ENCODE measurements at places on chromosomes 4 and X. TPM values are rescaled to one million over a fixed set of nuclear protein-coding genes. Genes with fewer than 3 reads are reported as not detected.

The PTCHD1 gene
- 0.46 TPM for polyA plus RNA-seq

The RASSF6 gene
- polyA plus RNA-seq: 6.6 TPM

GRCh38 chrX:123454712-123455431 lies 270.8 kb downstream of the GRIA3 start:
- DNase-seq: no peak

DNA sequence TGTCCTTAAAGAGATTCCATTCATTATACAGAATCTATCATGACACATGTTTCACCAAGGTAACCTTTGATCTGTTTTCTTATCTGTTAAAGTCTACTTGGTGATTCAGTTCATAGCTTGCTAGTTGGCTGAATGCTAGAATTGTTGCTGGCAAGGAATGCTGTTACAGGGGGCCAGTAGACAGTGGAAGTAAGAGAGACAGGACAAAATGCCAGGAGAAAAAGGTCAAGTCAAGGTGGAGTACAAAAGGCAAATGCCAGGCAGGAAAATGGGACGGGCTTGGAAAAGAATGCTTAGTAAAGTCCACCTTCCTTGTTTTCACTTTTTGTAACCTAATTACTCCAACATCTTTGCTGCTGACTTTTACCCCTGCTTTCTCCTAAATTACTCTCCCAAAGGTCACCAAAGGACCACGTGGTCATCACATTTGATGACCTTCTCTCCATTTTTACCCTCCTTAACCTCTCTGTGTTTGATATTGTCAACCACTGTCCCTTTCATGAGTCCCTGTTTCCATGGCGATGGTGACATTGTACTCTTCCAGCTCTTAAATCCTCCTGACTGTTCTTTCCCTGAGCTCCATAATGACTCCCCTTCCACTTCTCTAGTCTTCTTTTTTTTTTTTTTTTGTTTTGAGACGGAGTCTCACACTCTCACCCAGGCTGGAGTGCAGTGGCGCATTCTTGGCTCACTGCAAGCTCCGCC lies 24.5 kb upstream of the TAPT1 start:
- no peak for DNase-seq

DNA sequence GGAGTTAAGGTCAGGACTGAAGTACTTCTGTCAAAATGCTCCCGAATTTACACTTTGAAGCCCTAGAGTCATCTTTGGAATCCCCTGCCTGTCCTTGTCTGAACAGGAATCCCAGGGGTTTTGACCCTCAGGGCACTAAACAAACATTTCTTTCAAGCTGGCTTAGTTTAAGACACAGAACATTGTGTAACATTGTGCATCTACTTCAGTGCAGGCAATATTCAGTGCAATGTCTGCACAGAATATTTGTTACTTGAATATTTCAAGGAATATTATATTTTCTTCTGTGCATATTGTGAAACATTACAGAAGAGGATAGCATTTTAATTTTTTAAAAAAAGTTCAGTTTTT lies 763.4 kb downstream of the PCDH18 start:
- no peak for DNase-seq

DNA sequence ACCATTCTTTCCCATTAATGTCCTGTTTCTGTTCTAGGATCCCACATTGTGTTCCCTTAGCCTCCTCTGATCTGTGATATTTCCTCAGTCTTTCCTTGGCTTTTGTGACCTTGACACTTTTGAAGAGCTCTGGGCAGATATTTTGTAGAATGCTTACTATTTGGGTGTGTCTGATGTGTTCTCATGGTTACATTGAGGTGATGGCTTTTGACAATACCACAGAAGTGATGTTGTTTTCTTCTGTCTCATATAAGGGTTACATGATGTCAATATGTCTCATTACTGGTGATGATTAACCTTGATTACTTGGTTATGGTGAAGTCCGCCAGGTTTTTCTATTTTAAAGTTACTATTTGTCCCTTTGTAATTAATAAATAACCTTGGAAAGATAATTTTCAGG lies 183.7 kb downstream of the SOWAHB start:
- no peak for DNase-seq

GRCh38 chr4:159925770-159926169 lies 822.9 kb downstream of the RAPGEF2 start:
- DNase-seq: no peak

DNA sequence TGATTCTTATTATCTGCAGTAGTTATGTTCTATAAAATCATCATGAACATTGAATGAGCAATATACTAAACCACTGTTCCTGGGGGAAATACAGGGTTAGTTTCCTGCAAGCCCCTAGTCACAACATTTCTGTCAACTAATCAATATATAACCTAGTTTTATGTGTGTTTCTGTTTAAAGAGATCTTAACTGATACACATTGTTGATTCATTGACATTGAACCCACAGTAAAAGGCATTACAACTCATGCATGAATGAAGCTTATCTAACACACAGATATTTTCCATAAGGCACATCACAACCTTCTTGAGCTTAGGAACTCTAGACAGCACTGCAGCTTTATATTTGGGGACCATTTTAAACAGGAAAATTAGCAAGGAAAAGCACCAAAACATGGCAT lies 134.2 kb downstream of the CAMK2D start:
- no peak for DNase-seq

GRCh38 chr4:24105327-24106038 lies 215.6 kb upstream of the PPARGC1A start:
- no peak for DNase-seq

DNA sequence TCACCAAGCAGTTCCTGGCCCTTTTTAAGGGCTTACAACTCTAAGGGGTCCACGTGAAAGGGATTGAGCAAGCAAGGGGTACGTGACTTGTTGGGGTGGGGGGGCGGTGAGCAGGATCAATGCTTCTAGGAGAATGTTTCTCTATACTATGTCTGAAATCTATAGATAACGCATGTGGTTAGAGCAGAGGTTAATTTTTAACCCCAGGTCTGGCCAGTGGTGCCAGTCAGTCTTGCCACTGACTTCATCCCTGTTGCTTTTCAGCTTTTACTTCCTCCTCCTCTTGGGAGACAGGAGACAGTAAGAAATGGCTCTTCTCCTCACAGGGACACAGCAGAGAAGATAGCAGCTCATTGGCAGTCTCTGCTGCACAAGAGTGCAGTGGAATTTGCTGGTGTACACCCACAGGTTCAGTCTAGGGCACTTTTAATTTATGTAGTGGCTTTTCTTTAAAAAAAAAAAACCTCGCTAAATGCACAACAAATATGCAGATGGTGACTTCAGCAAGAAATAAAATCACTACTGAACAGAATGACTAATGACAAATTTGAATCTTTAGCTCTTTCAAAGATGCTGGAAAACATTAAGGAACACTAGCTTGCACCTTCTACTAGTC lies 190.5 kb downstream of the CCNG2 start:
- DNase-seq: no peak

All from right renal cortex interstitium (tissue), 3 donors.